Activated naive CD8-positive, alpha-beta T cell treated with anti-CD3 and anti-CD28 coated beads for 36 hours (primary cell): ENCODE measurements at places on chromosomes 13 and 19. TPM values are rescaled to one million over a fixed set of nuclear protein-coding genes. Genes with fewer than 3 reads are reported as not detected.

IGSF23 gene
- total RNA-seq = not detected

MCF2L gene
- total RNA-seq = 10.7 TPM

SMIM17 gene
- not detected for total RNA-seq

HIPK4 gene
- total RNA-seq = not detected

ZNF714 gene
- total RNA-seq = 18.8 TPM

PSG6 gene
- total RNA-seq = not detected

DNA sequence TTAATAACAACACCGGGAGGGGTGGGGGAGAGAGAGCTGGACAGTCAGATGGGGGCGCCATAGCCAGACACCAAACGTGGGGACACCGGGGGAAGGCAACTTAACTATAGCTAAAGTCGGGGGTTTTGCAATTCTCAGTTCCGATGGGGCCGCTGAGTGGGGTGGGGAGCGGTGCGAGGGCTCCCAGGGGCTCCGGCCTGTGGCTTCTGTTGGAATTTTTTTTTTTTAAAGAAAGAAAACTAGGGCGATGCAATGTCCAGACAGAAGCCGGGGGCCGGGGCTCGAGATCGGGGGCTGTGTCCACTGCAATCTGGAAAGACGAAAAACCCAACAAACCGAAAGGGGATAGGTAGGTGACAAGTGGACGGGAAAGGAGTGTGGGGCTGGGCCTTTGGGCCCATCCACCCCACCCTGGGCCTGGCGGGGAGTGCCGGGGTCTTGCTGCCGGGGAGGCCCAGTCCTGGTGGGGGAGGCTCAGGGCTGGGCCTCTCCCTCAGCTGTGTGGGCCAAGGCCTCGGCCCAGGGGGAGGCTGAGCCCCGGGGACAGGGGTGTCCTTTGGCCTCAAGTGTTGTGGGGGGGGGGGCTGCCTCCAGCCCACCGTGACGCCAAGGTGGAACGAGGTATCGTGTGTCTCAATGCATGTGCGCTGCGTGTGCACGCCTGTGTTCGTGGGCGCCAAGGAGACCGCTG lies 17.3 kb downstream of the PRKCSH start:
- H3K4me1 ChIP-seq = no peaks in the 10 kb centered on the region
- H3K27ac ChIP-seq = no peak overlapping the region
- peaks cover 2% of the 10 kb centered on the region for H3K36me3 ChIP-seq
- peaks cover 7% of the 10 kb centered on the region for H3K27me3 ChIP-seq
- no peak overlapping the region for H3K4me3 ChIP-seq
- DNase-seq = no peak

DNA sequence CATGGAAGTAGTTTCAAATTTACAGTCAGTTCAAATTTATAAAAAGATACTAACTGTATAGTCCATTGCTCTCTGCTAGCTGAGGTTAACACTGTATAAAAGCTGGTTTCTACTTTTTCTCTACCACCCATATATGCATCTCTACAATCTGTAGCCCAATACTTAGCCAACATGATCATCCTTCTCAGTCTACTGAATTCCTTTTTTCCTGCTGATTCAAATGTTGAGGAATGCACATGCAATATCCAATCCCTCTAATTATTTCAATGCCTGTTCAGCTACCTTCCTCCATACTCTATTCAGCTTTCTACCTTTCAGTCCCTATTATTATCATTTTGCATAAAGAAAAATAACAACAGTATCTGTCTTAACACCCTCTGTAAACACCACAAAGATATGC lies 15.6 kb downstream of the KPNA3 start:
- H3K4me3 ChIP-seq = no peak overlapping the region
- H3K27ac ChIP-seq = no peak overlapping the region
- H3K27me3 ChIP-seq = no peaks in the 10 kb centered on the region
- no peak for DNase-seq
- peaks cover 36% of the 10 kb centered on the region for H3K4me1 ChIP-seq

DNA sequence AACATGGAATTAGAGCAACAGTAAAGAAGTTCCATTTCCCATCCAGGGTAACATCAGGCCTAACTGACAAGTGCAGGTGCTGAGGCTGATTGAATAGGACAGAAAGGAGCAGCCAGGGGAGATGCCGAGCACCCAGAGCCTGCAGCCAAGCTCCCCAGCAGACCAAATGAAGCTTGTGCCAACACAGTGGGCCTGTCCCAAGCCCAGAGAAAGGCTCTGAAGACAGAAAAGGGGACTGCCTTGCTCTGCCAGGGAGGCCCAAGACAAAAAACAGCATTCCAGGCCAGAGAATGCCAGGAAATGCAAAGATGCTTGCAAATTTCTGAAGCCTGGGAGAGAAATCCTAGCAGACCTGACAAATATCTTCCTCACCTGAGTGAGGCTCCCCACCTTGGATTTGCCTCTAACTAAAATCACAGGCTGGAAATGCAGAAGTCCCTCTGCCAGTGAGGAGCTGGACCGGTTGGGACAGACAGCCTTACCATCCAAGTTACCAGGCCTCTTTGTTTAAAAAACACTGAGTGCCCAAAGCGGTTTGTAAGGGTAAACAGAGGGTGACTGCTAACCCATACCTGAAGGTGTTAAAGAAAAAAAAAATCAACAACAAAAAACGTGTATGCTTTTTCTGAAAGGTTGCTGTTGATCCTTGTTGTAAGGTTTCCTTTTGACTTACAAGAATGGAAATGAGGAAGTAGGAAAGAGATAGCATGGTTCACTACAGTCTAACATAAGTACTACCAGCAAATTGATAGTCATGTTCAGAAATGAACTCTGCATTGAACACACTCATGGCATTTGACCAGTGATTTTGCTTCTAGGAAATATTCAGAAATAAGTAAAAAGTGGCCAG lies 11.8 kb upstream of the HMGB1 start:
- H3K36me3 ChIP-seq = no peaks in the 10 kb centered on the region
- H3K27ac ChIP-seq = no peak overlapping the region
- H3K4me3 ChIP-seq = no peak overlapping the region

DNA sequence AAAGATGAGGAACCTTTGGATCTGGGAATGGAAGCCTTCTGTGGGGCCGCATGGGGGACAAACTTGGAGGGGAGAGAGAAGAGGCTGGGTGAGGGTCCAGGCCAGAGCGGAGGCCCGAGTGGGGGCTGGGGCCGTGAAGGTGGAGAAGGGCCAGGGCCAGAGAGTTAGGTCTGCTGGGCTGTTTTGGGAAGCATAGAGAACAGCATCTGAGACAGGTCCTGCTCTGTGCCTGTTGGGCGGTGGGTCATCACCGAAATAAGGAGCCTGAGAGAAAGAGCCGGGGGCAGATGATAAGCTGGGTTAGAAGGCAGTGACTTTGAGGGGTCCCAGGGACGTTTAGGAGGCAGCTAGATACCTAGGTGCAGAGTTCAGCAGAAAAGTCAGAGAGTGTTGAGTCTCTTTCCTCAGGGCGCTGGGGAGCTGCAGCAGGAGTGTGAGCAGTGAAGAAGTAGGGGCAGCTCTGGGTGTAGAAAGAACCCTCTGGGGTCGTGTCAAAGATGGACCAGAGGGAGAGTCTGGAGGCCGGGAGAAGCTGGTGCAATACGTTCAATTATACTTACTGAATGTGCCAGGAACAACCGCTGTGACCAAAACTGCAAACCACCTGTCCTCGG lies 2.7 kb downstream of the SPACA6 start:
- DNase-seq = no peak
- H3K27ac ChIP-seq = no peak overlapping the region
- H3K4me3 ChIP-seq = no peak overlapping the region
- H3K4me1 ChIP-seq = peaks cover 5% of the 10 kb centered on the region

GRCh38 chr19:42433503-42434260 lies 6.5 kb upstream of the LIPE start:
- no peak overlapping the region for H3K4me3 ChIP-seq
- DNase-seq = peak; percentile 47
- no peaks in the 10 kb centered on the region for H3K27me3 ChIP-seq
- H3K27ac ChIP-seq = no peak overlapping the region
- peaks cover 4% of the 10 kb centered on the region for H3K4me1 ChIP-seq
- H3K36me3 ChIP-seq = no peaks in the 10 kb centered on the region

- no peaks in the 10 kb centered on the region for H3K36me3 ChIP-seq
- H3K27me3 ChIP-seq = no peaks in the 10 kb centered on the region
- DNase-seq = peak; percentile 65
- H3K27ac ChIP-seq = peak overlapping the region; percentile 75
- no peak overlapping the region for H3K4me3 ChIP-seq
Measured at GRCh38 chr19:29851769-29852521, 40.2 kb downstream of the CCNE1 start.

DNA sequence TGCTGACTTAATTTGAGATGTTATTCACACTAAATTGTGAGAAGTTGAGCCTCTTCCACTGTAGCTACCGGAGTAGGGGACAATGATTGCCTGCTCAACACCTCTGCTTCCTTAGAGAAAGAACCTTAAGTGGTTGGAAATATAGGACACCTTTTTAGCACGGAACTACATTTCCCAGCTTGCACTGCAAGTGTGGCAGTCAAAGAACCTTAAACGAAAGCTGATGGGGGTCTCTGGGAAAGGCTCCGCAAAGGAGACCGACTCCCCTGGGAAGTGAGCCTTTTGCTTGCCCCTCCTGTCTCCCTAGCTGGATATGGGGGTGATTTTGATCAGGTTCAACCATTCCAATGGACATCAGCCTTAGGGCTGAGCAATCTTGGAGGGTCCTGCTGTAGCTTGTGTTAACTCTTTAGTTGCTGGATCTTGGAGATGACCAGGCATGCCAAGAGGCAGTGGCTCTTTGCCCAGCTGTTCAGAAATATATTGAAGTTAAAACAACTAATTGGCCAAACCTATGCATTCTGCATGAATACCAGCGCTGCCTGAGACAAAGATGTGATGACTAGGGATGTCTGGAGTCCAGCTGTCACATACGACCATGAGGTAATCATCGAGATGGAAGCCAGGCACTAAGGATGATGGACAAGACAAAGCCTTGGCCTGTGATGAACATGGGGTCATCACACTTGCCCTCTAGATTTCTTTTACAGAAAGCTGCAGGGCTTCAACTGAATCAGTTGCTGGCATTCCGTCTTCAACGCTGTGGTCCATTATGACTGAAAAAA lies 286.5 kb downstream of the FOXO1 start:
- H3K36me3 ChIP-seq = no peaks in the 10 kb centered on the region
- peaks cover 9% of the 10 kb centered on the region for H3K4me1 ChIP-seq
- no peaks in the 10 kb centered on the region for H3K27me3 ChIP-seq
- H3K4me3 ChIP-seq = no peak overlapping the region
- no peak overlapping the region for H3K27ac ChIP-seq

DNA sequence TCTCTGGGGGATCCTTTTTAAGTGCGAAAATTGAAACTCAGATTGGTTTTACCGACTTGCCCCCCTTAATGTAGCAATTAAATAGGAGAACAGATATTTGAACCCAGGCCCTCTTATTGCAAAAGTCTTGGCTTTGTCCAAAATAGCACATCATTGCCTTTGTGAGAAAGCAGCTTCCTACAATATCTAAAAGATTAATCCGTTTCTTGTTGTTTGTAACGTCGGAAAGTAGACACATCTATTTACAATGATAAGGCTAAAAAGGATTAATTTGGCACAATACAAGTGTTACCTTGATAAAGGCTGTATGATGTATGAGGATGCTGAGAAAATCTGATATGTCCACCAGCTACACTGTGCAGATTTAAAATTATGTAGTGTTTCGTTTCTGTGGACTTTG lies 108.7 kb upstream of the SLC10A2 start:
- no peak for DNase-seq
- no peak overlapping the region for H3K4me3 ChIP-seq
- H3K4me1 ChIP-seq = no peaks in the 10 kb centered on the region
- H3K36me3 ChIP-seq = no peaks in the 10 kb centered on the region
- no peaks in the 10 kb centered on the region for H3K27me3 ChIP-seq

DNA sequence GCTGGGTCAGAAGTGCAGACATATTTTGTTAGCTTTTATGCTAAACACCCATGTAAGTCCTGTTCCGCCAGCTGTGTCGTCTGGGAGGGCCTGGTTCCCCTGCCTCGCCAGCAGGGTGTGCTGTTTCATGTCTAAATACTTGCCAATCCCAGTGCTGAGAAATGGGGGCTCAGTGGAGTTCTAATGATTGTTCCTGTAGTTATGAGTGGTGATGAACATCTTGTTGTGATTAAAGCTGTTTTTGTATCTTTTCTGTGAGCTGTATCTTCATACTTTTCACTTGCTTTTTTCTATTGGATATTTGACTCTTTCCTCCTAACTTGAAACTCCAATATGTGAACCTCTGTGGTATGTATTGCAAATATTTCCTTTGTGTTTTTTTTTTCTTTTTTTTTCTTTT lies 32.7 kb downstream of the KDM4B start:
- H3K36me3 ChIP-seq = no peaks in the 10 kb centered on the region
- DNase-seq = peak; percentile 40
- no peak overlapping the region for H3K4me3 ChIP-seq
- H3K27me3 ChIP-seq = no peaks in the 10 kb centered on the region
- H3K4me1 ChIP-seq = peaks cover 3% of the 10 kb centered on the region

- H3K36me3 ChIP-seq = peaks cover 14% of the 10 kb centered on the region
- no peak overlapping the region for H3K27ac ChIP-seq
- no peak overlapping the region for H3K4me3 ChIP-seq
- DNase-seq = no peak
- H3K4me1 ChIP-seq = no peaks in the 10 kb centered on the region
Measured at GRCh38 chr13:34967851-34968562, 25.9 kb downstream of the NBEA start.

DNA sequence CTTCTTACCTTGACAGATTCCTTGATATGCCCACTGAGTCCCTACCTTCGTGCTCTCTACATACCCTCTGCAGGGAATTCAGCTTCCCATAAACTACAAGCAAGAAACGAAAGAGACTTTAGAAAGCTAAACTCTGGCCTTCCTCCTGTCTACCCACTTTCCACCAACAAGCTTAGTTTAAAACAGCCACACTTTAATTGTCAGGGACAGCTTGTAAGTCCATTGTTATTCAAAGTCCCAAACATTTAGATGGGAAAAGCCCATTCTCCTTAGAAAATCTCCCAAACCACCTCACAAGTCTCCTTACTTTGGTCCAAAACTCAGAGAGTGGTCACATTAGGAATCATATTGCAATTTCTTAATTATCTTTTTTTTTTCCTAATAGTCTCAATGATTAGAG lies 2695.8 kb downstream of the PCDH9 start:
- no peaks in the 10 kb centered on the region for H3K27me3 ChIP-seq
- DNase-seq = no peak
- H3K4me3 ChIP-seq = no peak overlapping the region
- H3K4me1 ChIP-seq = no peaks in the 10 kb centered on the region

GRCh38 chr19:56133858-56134653 lies 7.0 kb upstream of the ZNF444 start:
- H3K4me1 ChIP-seq = peaks cover 2% of the 10 kb centered on the region
- no peaks in the 10 kb centered on the region for H3K36me3 ChIP-seq
- H3K27ac ChIP-seq = no peak overlapping the region
- no peaks in the 10 kb centered on the region for H3K27me3 ChIP-seq
- H3K4me3 ChIP-seq = no peak overlapping the region
- no peak for DNase-seq
